ENCODE measurements at places on chromosomes 6 and 20.

DNA sequence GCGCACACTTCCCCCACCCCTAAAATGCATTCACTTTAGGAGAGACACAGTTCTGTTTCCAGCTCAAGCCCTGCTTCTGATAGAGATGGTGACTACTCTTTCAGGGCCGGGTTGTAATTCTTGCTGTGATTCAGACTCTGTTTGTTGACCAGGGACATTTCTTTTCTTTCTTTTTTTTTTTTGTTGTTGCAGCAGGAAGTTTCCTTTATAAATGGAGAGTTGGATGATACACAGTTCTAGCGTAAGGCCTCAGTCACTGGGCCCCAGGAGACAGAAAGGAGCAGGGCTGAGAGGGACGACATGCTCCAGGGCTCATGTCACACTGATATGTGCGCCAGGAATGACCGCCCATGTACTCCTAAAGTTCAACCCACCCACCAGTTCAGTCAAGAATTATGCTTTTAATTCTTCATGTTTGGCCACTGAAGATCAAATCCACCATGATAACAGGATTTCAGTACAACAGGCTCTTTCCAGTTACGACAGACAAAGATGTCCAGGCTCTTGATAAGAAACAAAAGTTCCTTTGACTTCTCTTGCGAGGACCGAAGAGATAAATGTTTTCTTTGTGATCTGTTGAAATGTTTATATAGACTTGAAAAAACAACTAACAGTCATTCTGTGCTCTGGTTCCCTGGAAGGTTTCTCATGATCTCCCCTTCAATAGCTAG, 142.5 kb downstream of the CD164 start:
- no peaks in the 10 kb centered on the region for H3K27me3 ChIP-seq
- peak; percentile 29 for DNase-seq
- H3K27ac ChIP-seq: no peak overlapping the region
- H3K4me3 ChIP-seq: no peak overlapping the region
- no peaks in the 10 kb centered on the region for H3K36me3 ChIP-seq
- H3K4me1 ChIP-seq: peaks cover 2% of the 10 kb centered on the region

DNA sequence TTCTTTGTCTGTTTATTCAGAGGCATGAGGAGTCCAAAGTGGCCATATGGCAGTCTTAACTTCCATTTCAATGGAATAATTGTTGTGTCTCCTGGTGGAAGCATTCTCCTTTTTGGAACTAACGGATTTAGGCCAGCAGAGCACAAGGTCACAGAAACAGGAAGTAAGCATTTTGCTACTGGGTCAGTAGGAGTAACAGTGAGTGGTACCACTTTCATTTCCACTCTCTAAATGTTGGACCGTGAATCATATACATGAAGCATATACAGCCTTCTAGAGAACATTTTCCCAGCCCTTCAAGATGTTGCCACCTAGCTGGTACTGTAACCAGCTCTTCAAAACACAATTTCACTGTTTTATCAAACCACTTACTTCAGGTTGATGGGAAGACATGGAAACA, 182.8 kb downstream of the EYS start:
- H3K27me3 ChIP-seq: no peaks in the 10 kb centered on the region
- no peaks in the 10 kb centered on the region for H3K4me1 ChIP-seq
- H3K4me3 ChIP-seq: no peak overlapping the region
- no peak overlapping the region for H3K27ac ChIP-seq

- DNase-seq: no peak
- no peaks in the 10 kb centered on the region for H3K4me1 ChIP-seq
- no peaks in the 10 kb centered on the region for H3K36me3 ChIP-seq
- H3K27me3 ChIP-seq: no peaks in the 10 kb centered on the region
Observed at GRCh38 chr20:7656687-7657467, 283.4 kb downstream of the HAO1 start.

DNA sequence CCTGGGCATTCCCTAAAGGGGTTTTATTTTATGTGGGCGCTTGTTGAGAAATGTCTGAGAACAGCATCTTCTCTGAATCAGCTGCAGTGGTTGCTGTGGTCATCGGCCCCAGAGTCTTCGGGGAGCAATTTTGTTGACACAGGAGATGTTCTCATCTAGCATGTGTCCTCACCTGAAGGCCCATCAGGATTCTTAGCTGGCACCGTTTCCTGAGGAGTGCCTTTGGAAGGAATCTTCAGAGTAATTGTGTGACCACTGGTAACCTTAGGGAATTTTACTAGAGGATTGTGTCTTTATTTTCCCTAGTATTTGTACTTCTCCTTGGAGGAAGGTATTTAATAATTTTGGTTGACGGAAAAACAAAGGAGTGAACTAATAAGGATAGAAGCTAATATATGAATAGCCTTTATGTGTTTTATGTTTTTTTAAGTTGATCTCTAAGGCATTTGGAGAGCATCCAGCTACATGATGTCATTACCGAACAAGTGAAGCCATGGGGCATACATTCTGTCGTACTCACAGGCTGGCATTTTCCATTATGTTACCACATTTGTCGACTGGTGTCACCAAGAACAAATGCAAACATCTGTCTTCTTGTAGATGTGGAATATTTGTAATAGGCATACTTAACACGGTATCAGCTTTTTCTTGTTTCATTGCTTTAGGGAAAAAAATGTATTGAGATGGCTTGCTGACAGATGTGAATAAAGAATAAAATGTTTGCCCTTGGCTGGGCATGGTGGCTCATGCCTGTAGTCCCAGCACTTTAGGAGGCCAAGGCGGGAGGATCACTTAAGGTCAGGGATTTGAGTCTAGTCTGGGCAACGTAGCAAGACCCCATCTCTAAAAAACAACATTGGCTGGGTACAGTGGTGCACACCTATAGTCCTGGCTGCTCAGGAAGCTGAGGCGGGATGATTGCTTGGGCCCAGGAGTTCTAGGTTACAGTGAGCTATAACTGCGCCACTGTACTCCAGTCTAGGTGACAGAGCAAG, 41.9 kb downstream of the TULP4 start:
- H3K27ac ChIP-seq: no peak overlapping the region
- DNase-seq: no peak
- no peaks in the 10 kb centered on the region for H3K36me3 ChIP-seq

- no peaks in the 10 kb centered on the region for H3K4me1 ChIP-seq
- no peak for DNase-seq
- H3K27me3 ChIP-seq: no peaks in the 10 kb centered on the region
- H3K27ac ChIP-seq: no peak overlapping the region
Observed at GRCh38 chr20:17783671-17784070, 83.9 kb downstream of the BANF2 start.

GRCh38 chr6:56790414-56790813, 147.7 kb upstream of the DST start:
- no peaks in the 10 kb centered on the region for H3K27me3 ChIP-seq
- H3K27ac ChIP-seq: no peak overlapping the region

- H3K36me3 ChIP-seq: no peaks in the 10 kb centered on the region
- no peaks in the 10 kb centered on the region for H3K27me3 ChIP-seq
- H3K4me1 ChIP-seq: peaks cover 6% of the 10 kb centered on the region
- H3K4me3 ChIP-seq: no peak overlapping the region
- H3K27ac ChIP-seq: no peak overlapping the region
Observed at GRCh38 chr6:21769405-21769861, 175.9 kb downstream of the SOX4 start.

DNA sequence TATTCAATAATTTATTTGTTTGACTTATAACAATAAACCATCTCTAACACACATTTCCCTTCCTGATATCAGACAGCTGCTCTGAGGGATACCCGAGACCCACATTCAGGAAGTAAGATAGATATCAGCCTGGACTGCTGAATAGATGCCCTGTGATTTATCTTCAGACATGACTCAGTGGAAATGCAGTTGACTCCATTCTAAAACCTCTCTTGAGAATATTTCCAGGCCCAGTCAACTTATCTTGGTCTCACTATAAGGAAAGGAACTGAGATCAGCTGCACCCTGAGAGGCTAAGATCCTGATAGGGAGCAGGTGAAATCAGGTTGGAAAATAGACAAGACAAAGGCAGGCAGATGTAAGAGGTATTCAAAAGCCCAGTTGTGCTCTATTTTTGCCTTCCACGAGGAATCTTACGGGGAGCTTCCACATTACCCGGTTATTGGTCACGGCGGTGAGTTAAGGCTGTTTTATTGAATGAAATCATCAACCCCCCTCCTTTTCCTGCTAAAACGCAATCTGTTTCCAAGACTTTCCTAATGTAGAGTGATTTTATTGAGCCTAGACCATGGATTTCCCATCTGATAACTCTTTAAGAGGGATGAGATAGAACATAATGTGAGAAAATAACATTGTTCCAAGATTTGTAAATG, 25.5 kb downstream of the C6orf15 start:
- no peak for DNase-seq
- no peaks in the 10 kb centered on the region for H3K4me1 ChIP-seq
- H3K27ac ChIP-seq: peak overlapping the region; percentile 27
- H3K4me3 ChIP-seq: no peak overlapping the region
- no peaks in the 10 kb centered on the region for H3K27me3 ChIP-seq
- H3K36me3 ChIP-seq: no peaks in the 10 kb centered on the region

DNA sequence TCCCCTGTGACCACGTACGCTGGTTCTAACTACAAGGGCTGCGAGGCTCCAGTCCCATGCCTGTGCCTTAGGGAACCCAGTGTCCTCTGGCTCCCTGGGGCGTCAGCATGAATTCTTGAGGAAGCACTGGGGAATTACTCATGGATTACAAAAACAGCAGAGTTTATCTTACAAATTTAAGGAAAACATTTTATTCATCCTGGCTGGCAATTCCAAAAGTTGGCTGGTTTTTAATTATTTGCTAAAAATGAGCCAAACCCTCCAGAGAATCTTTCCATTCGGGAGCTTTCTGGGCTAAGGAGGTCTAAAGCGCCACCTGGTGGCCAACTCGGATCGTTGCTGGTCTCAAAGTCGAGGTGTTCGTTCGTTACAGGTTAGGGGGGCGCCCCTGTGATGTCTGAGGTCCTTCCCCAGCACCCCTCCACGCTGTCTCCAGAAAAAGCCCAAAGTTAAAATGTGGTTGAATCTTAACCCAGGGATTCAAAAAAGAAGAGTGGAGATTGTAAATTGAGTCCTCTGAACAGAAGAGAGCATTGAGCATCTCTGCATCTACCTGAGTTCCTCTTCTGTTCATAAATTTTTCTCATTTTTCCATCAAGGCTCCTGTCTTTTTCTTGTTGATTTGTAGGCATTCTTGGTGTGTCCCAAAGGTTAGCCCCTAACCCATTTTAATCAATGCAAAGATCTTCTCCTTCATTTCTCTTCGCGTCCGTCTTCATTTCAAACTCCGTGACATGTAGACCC, 99.4 kb downstream of the BFSP1 start:
- no peak overlapping the region for H3K27ac ChIP-seq
- no peak overlapping the region for H3K4me3 ChIP-seq
- H3K4me1 ChIP-seq: no peaks in the 10 kb centered on the region
- H3K27me3 ChIP-seq: no peaks in the 10 kb centered on the region

DNA sequence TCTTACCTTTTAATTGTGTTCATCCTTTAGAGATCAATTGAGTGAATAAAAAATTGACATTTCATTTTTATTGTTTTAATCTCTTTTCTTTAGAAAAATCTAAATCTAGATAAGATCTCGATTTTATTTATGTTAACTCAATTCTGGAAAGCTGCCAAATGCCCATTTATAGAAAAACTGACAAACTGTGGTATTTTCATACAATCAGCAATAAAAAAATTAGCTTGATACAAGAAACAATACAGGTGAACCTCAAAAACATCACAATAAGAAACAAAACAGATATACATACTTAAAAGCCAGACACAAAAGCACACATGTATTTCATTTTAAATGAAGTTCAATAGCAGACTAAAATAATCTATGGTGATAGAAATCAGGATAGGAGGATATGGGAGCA, 30.0 kb upstream of the ARHGAP18 start:
- H3K27ac ChIP-seq: no peak overlapping the region
- H3K36me3 ChIP-seq: no peaks in the 10 kb centered on the region
- H3K4me3 ChIP-seq: no peak overlapping the region
- H3K4me1 ChIP-seq: no peaks in the 10 kb centered on the region

- no peaks in the 10 kb centered on the region for H3K36me3 ChIP-seq
- no peak overlapping the region for H3K27ac ChIP-seq
- peak overlapping the region; percentile 3 for H3K4me3 ChIP-seq
- DNase-seq: peak; percentile 68
- peaks cover 7% of the 10 kb centered on the region for H3K4me1 ChIP-seq
Observed at GRCh38 chr20:53961527-53961926, 108.9 kb downstream of the BCAS1 start.

GRCh38 chr6:168959696-168960095, 293.9 kb downstream of the THBS2 start:
- H3K27ac ChIP-seq: no peak overlapping the region
- no peaks in the 10 kb centered on the region for H3K27me3 ChIP-seq
- H3K36me3 ChIP-seq: no peaks in the 10 kb centered on the region

GRCh38 chr6:1792989-1793388, 183.3 kb downstream of the FOXC1 start:
- H3K27me3 ChIP-seq: no peaks in the 10 kb centered on the region
- no peak for DNase-seq
- no peak overlapping the region for H3K27ac ChIP-seq
- H3K4me1 ChIP-seq: no peaks in the 10 kb centered on the region
- H3K36me3 ChIP-seq: no peaks in the 10 kb centered on the region
- no peak overlapping the region for H3K4me3 ChIP-seq

DNA sequence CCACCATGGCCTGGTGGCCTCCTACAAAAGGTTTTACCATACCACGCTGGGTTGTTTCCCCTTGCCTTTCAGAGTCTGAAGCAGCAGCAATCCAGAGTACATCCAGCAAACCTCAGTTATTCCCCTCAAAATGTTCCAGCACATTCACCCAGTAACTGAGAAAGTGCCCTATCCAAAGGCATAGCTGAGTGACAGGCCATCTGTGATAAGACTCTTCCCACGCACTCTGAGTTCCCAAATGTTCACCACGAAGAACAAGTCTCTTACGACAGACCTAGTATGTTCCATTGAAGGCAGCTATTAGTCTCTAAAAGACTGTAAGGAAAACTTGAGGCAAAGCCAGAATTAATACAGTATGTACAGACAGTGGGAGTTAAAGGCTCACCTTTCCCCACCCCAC, 31.6 kb upstream of the C20orf144 start:
- H3K36me3 ChIP-seq: peaks cover 5% of the 10 kb centered on the region
- no peaks in the 10 kb centered on the region for H3K27me3 ChIP-seq
- H3K4me1 ChIP-seq: no peaks in the 10 kb centered on the region
- H3K4me3 ChIP-seq: no peak overlapping the region
- no peak for DNase-seq

GRCh38 chr6:56366141-56366852, 118.9 kb upstream of the COL21A1 start:
- no peaks in the 10 kb centered on the region for H3K27me3 ChIP-seq
- no peak for DNase-seq
- no peak overlapping the region for H3K4me3 ChIP-seq
- no peaks in the 10 kb centered on the region for H3K36me3 ChIP-seq
- H3K27ac ChIP-seq: no peak overlapping the region
- H3K4me1 ChIP-seq: peaks cover 4% of the 10 kb centered on the region

DNA sequence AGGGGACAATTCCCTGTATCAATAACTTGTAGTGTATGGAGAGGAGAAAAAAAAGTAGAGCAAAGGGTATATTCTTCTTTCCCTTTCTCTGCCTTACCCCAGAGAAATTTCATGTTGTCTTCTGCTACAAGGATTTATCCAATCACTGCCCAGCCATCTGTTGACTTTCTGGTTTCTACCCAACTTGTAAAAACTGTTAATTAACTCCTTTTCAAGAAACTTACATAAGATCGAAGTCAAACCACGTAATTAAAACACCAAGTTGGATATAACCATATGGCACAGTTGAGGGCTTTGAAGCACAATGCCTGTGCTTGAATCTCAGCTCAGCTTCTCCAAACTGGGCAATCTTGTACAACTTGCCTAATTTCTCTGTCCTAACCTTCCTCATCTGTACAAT, 99.5 kb downstream of the MAN1A1 start:
- H3K27ac ChIP-seq: no peak overlapping the region
- DNase-seq: no peak
- no peak overlapping the region for H3K4me3 ChIP-seq
- no peaks in the 10 kb centered on the region for H3K4me1 ChIP-seq
- H3K36me3 ChIP-seq: no peaks in the 10 kb centered on the region
- no peaks in the 10 kb centered on the region for H3K27me3 ChIP-seq
